ENCODE measurements at places on chromosomes 11 and 22.

- DNase-seq = no peak
Measured at GRCh38 chr11:1483445-1483961, 3.1 kb downstream of the MOB2 start.

- DNase-seq = no peak
Measured at GRCh38 chr22:29623553-29624169, 20.2 kb downstream of the NF2 start.

DNA sequence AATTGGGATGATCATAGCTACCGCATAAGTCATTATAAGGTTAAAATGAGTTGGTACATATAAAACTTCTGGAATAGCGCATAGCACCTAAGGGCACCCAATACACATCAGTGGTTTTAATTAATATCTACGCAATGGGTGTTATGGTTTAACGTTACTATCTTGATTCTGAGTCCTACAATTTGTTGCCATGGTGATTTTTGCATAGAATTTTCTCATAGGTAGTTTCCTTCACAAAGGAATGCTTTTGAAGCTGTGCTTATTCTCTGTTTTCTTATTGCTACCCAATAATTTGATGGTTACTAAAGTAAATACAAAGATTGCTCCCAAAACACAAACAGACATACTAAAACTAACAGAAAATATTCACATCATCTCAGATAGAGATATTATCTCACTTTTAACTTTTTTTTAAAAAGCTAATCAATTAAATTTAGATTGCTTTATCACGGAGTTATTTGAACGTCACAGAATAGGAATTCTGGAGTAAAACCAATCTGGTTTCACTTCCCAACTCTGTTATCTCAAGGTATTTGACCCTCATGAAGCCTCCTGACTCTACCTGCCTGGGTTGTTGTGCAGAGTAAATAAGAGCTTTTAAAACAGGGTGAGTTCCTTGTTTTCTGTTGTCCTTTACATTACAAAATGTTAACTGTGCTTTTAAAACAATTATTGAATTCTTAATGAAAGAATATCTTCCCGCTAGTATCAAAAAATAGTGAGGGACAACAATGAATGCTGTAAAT is 635.5 kb upstream of the CCDC90B start:
- no peak for DNase-seq

GRCh38 chr11:76085270-76085669 is 121.0 kb downstream of the WNT11 start:
- no peak for DNase-seq

GRCh38 chr11:44607319-44607962 is 42.0 kb downstream of the CD82 start:
- DNase-seq = no peak

DNA sequence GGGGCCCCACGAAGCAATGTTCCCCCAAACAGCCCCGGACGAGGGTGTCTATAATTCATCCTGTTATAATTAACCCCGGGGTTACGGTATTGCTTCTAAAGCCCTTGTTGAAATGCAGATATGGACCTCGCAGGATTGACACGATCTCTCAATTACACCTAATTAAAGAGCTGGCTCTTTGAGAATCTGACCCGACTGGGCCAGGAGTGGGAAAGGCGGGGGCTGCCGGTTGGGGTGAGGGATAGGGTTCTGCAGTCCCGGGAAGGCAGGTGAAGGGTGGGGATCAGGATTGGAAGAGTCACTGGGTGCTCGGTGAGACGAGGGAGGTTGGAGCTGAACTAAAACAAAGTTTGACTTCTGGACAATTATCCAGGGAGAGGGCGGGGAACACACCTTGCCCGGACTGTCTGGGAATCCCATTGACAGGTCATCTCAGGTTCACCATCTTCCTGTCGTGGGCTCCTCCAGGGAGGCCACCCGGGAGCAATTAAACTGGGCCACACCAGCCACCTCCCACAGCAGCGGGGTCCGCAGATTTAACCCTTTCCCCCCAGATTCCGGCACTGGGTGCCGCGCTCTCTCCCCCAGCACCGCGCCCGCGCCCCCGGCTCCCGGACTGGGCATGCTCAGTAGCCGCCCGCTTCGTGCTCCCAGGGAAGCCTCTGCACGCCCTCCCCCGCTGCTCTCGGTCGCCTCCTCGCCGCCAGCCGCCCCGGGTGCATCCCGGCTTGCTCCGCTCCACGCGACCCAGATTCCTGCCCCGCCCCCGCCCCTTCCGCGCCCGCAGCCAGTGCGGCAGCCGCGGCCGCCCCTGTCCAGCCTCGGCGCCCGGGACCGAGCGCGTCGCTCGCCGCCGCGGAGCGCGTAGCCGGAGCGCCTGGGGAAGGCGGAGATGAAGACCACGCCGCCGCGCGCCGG is at the start of gene ELMOD1:
TSS of gene ELMOD1 (plus strand) at position 688 of the 918 bp plus-strand sequence. CDS start 27,043 bp downstream, outside the sequence.
- no peak for DNase-seq

DNA sequence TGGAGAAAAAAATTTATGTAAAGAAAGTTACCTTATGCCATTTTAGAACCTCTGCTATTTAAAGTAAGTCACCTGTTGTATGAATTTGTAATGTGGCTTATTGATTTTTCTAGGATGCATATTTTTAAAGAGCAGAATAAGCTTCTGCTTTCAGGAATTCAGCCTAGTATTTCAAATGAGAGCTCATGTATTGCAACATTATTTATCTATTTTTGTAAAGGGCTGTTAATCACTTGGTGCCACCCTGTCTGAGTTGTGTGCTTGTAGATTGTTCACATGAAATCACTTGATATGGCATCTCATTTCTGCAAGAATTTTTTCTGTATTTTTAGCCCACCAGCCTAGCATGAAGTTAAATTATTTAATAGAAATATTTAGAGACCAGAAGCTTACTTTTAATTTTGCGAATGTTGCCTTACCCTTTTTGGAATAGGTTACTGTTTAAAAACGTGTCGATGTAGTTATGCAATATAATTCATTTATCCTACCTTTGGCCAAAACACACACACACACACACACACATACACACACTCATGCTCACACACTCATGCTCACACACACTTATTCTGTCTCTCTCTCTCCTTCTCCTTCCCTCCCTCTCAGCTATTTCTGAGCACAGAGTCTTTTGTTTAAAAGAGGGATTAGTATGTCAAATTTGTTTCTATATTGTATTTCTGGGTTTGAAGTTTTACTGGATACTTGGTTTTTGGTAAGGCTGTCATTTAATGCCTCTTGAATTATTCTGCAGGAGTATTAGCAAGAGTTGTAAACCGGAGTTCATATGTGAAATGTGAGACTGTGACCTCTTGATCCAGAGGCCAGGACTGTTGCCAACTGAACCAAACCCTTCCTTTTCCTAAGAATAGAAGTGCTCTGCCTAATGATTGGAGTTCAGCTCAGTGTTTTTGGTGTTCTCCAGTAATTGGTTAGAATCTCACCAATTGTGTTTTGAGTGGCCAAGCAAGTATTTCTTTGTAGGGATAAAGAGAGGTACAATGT is 34.4 kb downstream of the YAP1 start:
- peak; percentile 9 for DNase-seq

GRCh38 chr11:71334191-71334590 is 81.8 kb upstream of the SHANK2 start:
- DNase-seq = no peak

GRCh38 chr22:41198027-41198580 is 7.0 kb upstream of the L3MBTL2 start:
- peak; percentile 38 for DNase-seq

- no peak for DNase-seq
Measured at GRCh38 chr22:17113600-17113999, 7.6 kb downstream of the TMEM121B start.

DNA sequence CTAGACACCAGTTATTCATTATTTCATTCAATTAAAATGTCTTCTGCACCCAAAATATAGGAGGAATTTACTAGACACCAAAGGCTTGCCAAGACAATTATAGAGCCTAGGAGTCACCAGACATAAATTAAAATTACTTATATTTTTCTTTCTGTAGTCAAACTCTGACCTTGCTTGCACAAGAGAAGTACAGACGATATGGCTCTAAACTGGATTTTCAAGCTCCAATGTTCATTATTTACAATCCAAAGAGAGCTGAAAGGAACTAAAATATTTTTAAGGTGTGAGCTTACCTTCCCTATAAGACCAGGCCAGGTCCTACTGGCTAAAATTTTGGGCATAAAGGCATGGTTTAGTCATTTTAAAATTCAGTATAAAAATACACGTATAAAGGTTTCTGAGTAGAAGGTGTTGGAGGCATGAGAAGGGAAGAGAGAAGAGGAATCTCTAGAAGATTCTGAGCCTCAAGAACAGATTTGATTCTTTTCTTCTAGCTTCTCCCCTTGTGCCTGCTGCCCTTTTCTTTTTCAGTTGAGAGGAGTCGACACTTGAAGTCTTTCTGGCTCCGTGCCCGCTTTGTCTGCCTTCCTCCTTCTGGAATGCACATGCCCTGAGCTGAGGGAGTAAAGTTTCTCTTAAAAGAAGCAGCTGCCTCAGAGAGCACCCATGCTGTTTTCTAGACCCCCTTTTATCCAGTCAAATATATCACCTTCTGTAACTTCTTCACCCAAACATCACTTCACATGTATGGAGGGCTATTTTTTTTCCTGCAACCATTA is 13.5 kb downstream of the C11orf97 start:
- no peak for DNase-seq

DNA sequence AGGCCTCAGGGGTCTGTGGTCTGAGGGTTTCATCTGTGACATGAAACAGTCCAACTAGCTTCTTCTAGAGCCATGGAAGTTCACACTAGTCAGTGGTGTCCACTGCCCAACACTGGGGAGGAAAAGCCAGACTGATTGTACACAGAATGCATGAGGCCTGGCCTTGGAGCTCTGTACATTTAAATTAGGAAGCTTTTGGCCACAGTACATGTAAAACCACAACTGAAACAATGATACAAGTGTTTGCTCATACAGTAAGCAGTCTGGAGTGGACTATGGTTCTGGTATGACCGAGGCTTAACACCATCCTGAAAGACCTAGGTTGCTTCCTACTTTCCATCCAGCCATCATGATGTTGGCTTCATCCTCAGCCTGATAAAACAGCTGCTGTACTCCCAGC is 73.8 kb upstream of the SESN3 start:
- DNase-seq = no peak

- DNase-seq = no peak
Measured at GRCh38 chr11:15913261-15913660, 443.1 kb downstream of the SOX6 start.

DNA sequence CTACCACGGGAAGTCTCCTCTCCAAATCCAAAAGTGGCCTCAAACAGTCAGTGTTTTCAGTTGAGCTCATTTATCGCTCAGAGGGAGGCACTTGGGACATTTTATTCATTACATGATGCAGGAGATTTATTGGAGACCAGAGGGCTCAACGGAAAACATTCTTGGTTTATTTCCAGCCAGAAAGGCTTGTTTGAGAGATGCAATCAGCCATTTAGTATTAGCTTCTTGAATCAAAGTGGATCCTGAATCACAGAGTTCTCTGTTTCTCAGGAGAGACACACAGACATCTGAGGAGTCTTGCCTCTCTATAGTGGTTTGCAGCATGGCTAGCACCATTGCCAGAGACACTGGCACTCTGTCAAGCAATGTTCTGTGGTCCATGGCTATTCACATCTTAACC is 31.5 kb downstream of the CD44 start:
- no peak for DNase-seq

DNA sequence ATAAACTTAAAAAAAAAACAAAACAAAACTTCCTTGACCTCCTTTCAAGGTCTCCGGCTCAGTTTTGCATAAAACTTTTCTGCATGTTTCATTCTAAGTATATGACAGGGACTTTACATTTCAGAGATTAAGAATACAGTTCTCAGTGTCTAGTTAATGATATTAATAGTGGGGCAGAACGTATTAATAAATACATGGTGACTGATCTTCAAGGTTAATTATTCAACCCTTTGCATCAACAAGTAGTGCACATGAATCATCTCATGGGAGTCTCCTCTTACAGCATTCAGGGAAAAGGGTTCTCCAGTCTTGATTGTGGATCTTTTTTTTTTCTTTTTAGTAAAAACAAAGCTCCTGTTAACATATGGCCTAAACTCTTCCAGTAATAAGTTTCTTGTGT is 146.8 kb downstream of the KIRREL3 start:
- DNase-seq = no peak

DNA sequence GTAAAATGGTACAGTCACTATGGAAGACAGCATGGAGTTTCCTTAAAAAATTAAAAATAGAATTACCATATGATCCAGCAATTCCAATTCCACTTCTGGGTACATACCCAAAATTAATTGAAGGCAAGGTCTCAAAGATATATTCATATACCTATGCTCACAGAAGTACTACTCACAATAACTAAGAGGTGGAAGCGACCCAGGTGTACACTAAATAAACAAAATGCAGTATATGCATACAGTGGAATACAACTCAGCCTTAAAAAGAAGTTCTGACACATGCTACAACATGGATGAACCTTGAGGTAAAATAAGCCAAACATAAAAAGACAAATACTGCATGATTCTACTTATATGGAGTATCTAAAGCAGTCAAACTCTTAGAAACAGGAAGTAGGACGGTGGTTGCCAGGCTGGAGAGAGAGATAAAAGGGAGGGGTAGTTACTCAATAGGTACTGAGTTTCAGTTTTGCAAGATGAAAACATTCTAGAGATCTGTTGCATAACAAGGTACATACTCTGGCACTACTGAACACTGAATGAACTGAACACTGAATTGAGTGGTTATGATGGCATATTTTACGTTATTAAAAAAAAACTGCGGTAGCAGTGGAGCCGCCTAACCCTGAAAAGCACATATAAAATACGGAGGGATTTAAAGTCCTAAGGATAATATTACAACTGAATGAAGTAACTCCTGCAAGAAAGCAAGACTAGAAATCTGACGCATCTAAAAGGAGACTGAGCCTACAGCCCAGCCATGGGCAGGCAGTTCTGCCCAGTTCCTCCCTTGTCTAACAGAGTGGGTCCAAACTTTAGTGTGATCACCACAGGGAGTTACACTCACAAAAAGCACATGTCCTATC is 12.8 kb downstream of the DGCR2 start:
- DNase-seq = peak; percentile 30

DNA sequence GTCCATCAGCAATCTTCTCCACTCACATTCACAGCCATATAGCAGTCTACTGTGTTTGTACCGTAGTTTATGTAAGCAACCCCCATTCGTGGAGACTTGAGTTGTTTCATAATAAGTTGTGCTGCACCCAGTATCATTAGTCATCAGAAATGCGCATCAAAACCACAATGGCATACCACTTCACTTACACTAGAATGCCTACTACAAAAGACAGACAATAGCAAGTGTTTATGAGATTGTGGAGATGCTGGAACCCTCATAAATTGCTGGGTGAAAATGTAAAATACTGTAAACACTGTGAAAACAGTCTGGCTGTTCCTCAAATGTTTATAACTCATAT is 133.3 kb downstream of the ATXN10 start:
- no peak for DNase-seq
